CD14-positive monocyte (primary cell): ENCODE measurements at places on chromosomes 2 and 18. TPM values are rescaled to one million over a fixed set of nuclear protein-coding genes. Genes with fewer than 3 reads are reported as not detected.

The ABI2 gene
- 7.1 TPM for polyA plus RNA-seq

The MROH2A gene
- not detected for polyA plus RNA-seq

The LDAH gene
- polyA plus RNA-seq, result 1.4 and 3.7 TPM in 2 replicates

The HJURP gene
- 0.03 TPM in 1 of 2 replicates, not detected in the other for polyA plus RNA-seq

The ITGB6 gene
- polyA plus RNA-seq, result not detected in 2 replicates

The G6PC2 gene
- not detected for polyA plus RNA-seq

GRCh38 chr2:187936228-187936627, 355.4 kb upstream of the GULP1 start:
- no peak overlapping the region for H3K4me3 ChIP-seq
- H3K27me3 ChIP-seq, result no peaks in the 10 kb centered on the region
- no peak overlapping the region for H3K27ac ChIP-seq
- no peak for DNase-seq

DNA sequence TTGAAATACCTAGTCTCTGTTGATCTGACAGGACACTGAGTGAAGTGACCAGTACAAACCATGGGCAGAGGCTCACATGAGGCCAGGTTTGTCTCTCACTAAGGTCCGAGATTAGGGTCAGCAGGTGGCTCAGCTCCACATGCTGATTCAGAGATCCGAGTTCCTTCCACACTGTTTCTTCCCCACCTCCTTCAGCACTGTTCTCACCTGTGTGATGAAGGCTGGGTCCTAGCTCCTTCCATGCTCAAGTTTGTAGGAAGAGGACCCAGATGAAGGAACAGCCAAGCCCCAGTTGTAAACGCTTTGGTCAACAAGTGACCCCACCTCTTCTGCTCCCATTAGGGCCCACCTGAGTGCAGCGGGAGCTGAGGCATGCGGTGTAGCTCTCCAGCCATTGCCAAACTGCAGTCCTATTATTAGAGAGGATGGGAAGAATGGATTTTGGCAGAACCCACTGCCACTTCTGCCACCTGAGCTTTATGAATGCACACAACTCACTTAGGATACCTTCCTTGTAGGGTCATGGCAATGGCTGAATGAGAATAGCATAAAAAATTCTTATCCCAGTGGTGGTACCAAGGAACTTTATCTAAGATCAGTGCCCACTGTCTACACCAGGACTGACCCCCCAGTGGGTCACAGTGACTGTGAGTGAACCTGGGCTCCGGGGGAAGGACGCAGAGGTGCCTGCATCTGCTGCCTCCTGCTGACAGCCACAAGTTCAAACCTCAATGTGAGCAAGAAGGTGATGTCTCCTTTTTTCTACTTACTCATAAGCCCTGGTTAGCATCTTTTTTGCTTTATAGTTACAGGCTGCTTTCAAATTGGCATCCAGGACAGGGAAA, 324.8 kb upstream of the HS6ST1 start:
- H3K27me3 ChIP-seq, result no peaks in the 10 kb centered on the region
- peak overlapping the region; percentile 24 for H3K4me3 ChIP-seq
- DNase-seq, result no peak

GRCh38 chr2:46273225-46273863, 23.9 kb upstream of the EPAS1 start:
- H3K27ac ChIP-seq, result no peak overlapping the region
- peaks cover 19% of the 10 kb centered on the region for H3K27me3 ChIP-seq
- no peaks in the 10 kb centered on the region for H3K36me3 ChIP-seq
- no peak overlapping the region for H3K4me3 ChIP-seq

DNA sequence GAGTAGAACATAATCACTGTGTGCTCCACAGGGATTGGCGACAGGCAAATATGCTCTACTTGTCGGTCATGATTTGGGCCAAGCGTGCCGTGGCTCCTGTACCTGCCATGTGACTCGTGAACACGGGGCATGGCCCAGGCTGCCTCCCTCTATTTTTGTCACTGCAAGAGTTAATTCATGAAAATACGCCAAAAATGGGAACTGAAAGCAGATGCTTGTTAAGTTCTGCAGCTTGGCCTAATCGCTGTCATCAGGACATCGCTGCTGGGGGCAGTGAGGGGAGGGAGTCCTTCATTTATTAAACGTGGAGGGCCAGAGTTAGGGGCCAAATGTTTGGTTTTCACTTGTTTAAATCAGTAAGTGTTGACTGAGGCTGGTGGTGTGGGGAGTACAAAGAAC, 177.8 kb downstream of the BCL2 start:
- no peaks in the 10 kb centered on the region for H3K27me3 ChIP-seq
- no peaks in the 10 kb centered on the region for H3K36me3 ChIP-seq
- H3K27ac ChIP-seq, result no peak overlapping the region
- H3K4me3 ChIP-seq, result peak overlapping the region; percentile 26
- peak; percentile 57 for DNase-seq
- H3K4me1 ChIP-seq, result peaks cover 46% of the 10 kb centered on the region

DNA sequence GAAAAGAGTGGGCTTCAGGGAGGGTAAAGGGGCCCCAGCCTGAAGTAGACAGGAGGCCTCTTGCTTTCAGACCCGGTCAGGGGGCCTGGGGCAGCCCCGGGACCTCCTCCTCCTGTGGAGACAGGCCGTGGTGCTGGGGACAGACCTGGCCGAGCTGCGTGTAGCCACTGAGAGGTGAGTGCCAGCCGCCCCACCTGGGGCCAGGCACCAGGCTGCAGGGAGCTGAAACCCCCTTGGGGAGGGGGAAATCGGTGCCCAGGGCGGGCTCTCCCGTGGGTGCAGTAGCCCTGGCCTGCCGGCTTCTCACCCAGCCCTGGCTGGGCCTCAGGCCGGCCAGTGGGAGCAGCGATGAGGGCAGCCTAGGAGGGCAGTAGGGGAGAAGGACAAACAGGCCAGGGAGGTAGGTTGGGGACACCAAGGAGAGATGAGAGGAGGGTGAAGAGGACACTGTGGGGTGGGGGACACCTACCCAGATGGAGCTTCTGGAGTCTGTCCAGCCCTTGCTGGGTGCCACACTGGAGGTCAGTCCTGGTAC, 24.0 kb downstream of the CROCC2 start:
- no peaks in the 10 kb centered on the region for H3K27me3 ChIP-seq
- DNase-seq, result no peak
- H3K36me3 ChIP-seq, result no peaks in the 10 kb centered on the region

DNA sequence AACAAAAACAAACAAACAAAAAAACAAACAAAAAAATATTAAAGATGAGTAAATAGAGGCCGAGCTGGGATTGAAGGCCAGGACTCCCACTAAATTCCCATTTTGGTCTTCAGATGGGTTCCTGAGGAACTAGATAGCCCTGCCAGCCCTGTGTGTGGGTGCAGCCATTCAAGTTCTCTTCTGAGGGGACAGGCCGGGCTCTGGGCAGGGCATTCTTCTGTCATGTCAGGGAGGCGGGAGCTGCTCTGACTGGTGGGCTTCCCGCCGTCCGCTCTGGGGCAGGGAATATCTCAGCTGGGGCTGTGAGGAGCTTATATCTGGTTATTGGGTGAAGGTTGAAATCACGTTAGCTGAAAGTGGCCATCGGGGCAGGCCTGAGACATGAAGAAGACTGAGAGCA, 127.3 kb upstream of the CXCR4 start:
- H3K4me3 ChIP-seq, result no peak overlapping the region
- H3K4me1 ChIP-seq, result peaks cover 15% of the 10 kb centered on the region
- no peaks in the 10 kb centered on the region for H3K36me3 ChIP-seq
- DNase-seq, result no peak
- H3K27me3 ChIP-seq, result no peaks in the 10 kb centered on the region
- no peak overlapping the region for H3K27ac ChIP-seq

DNA sequence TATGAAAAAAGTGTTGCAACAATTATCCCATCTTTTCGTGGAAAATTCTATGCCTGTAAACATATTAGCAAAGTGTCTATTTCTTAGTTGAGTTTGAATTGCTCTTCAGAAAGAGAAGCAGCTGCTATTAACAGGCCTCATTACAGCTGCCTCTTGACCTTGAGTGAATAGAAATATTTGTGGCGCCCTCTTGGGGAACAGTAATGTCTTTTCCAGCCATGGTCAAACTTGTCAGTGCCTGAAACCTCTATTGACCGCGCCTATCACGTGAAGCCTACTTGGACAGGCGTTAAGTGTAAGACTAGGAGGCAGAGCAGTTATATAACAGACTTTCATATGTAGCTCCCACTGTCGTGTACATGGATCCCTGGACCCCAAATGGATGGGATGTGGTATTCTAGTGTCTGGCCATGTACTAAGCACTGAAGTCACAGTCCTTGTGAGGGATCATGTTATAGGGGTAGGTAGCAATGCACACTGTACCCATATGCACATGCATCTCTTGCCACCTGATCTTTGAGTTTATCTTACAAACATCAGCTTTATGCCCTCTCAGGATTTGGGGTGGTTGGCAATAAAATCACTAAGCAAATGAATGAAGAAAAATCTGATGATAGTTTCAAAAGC, 245.0 kb downstream of the PTGR3 start:
- no peaks in the 10 kb centered on the region for H3K36me3 ChIP-seq
- H3K4me1 ChIP-seq, result no peaks in the 10 kb centered on the region
- no peak overlapping the region for H3K4me3 ChIP-seq
- peak; percentile 25 for DNase-seq
- no peak overlapping the region for H3K27ac ChIP-seq
- H3K27me3 ChIP-seq, result no peaks in the 10 kb centered on the region

GRCh38 chr2:44170311-44170717, 1.6 kb downstream of the PPM1B start:
- H3K4me1 ChIP-seq, result peaks cover 18% of the 10 kb centered on the region
- DNase-seq, result peak; percentile 25
- no peaks in the 10 kb centered on the region for H3K36me3 ChIP-seq
- peak overlapping the region; percentile 14 for H3K27ac ChIP-seq
- H3K4me3 ChIP-seq, result peak overlapping the region; percentile 93

GRCh38 chr2:29810956-29811355, 110.4 kb downstream of the ALK start:
- no peaks in the 10 kb centered on the region for H3K4me1 ChIP-seq
- H3K27me3 ChIP-seq, result no peaks in the 10 kb centered on the region
- no peak overlapping the region for H3K27ac ChIP-seq
- DNase-seq, result no peak
- H3K4me3 ChIP-seq, result no peak overlapping the region
- H3K36me3 ChIP-seq, result no peaks in the 10 kb centered on the region

DNA sequence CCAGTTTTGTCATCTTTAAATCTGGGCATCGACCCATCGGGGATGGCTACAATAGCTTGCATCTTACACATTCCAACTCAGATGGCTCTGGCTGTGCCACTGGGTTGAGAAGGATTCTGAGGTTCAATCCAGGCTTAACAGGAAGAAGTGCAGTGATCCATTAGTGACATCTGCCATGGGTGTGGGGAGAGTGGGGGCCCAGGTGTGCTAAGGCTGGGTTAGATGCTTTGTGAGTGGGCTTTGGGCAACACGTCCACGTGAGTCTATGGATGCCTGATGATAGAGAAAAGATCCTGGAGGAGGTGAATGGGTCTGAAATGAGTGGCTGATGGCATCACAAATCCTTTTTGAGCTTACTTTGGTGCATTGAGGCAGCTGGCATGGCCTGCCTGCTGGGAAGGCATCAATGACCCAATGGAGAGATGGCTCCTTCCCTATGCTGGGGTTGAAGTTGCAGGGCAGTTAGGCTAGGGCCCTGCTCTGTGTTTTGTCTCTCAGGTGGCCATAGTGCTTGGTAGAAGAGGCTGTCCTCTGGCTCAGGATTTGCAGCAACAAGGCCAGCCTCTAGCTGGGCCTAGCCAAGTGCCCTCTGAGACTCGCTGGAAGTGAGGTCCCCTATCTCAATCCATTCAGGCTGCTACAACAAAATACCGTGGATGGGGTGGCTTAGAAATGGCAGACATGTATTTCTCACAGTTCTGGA, 56.7 kb downstream of the HS1BP3 start:
- H3K36me3 ChIP-seq, result no peaks in the 10 kb centered on the region
- peaks cover 55% of the 10 kb centered on the region for H3K4me1 ChIP-seq
- no peak overlapping the region for H3K27ac ChIP-seq
- H3K4me3 ChIP-seq, result no peak overlapping the region

DNA sequence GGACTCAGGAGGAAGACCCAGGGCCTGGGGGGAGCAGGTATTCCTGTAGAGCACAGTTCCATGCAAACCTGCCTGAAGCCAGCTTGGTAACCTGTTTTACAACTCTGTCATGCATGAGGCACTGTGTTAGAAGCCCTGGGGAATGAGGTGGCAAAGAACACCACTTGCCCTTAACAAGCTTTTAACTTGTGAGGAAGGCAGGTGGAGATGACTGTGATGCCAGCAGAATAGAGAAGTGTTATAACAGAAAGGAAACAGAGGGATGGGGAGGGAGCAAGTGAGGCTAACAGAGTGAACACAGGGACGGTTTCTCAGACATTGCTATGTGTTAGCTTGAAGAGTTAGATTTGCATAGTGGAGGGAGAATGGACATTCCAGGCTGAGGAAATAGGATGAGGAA, 11.5 kb upstream of the IL1A start:
- no peaks in the 10 kb centered on the region for H3K36me3 ChIP-seq
- no peak overlapping the region for H3K4me3 ChIP-seq
- peaks cover 51% of the 10 kb centered on the region for H3K4me1 ChIP-seq
- no peaks in the 10 kb centered on the region for H3K27me3 ChIP-seq

DNA sequence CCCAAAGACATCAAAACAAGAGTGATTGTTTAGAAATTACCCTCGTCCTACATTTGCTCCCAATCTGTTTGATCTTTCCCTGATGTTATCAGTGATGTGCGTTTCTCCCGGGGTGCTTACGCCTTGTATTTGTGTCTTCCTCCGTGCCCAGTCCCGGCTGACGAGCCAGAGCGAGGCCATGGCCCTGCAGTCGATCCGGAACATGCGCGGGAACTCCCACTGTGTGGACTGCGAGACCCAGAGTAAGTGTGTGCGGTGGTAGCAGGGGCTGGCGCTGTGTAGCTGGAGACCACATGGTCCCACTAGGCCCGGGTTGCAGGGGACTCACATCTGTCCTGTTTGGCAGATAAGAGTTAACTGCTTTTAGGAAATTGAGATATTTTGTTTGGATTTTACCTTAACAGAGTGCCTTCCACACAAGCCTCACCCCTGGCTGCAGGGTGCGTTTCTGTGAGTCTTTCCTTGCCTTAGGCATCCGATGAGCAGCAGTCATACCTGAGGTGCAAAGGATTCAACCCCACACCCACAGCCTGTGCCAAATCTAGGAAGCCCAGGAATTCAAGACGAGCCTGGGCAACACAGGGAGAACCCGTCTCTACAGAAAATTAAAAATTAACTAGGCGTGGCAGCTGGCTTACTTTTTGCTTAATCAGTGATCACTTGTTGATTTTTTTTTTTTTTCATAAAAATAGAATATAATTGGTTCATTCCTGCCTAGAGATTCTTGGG, 127.4 kb downstream of the GBX2 start:
- no peak overlapping the region for H3K4me3 ChIP-seq
- H3K27ac ChIP-seq, result no peak overlapping the region
- no peaks in the 10 kb centered on the region for H3K36me3 ChIP-seq

DNA sequence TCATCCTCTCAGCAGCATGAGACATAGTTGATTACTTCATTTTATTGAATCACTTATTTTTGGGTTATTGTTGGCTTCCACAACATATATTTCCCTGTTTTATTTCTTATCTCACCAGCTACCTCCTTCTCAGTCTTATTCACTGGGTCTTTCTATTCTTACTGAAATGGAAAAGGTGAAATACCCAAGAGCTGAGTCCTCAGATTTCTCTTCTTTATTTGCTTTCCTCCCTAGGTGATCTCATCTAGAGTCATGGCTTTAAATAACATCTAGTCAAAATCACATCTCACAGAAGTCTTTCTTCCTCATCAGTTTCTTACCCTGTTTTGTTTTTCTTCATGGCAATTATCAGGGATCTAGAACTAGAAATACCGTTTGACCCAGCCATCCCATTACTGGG, 105.0 kb upstream of the RBBP8 start:
- peaks cover 3% of the 10 kb centered on the region for H3K4me1 ChIP-seq
- no peak for DNase-seq
- H3K4me3 ChIP-seq, result no peak overlapping the region

GRCh38 chr2:46954951-46955571, 39.5 kb upstream of the MCFD2 start:
- no peak overlapping the region for H3K4me3 ChIP-seq
- peaks cover 78% of the 10 kb centered on the region for H3K36me3 ChIP-seq
- no peaks in the 10 kb centered on the region for H3K27me3 ChIP-seq
- H3K27ac ChIP-seq, result peak overlapping the region; percentile 59
- peaks cover 20% of the 10 kb centered on the region for H3K4me1 ChIP-seq
- DNase-seq, result no peak
